Stimulated activated naive CD8-positive, alpha-beta T cell treated with anti-CD3 and anti-CD28 coated beads, Interleukin-15, amount 100 ng/mL, for 72 hours (primary cell): ENCODE measurements at places on chromosomes 3 and 15.
A peak's percentile ranks its signal among the peaks of the same experiment; 100 is the strongest.

DNA sequence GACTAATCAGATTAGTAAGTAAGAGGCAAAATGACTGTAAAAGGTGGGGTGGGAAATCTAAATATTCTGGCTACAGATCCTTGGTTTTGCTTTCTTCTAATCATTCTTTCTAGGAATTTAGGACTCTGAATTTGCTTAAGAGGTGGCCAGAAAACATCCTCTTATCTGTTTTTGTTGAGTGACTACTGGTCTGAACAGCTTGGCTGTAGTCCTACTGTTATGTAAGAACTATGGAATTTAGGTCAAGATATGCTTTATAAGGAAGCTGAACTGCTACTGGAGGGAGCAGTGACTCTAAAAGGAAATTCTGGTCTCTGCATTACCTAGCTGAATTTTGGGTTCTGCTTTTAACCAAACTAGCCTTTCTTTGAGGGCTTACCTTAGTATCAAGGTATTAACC lies 33.5 kb upstream of the CSPG5 start:
- no peak for DNase-seq

DNA sequence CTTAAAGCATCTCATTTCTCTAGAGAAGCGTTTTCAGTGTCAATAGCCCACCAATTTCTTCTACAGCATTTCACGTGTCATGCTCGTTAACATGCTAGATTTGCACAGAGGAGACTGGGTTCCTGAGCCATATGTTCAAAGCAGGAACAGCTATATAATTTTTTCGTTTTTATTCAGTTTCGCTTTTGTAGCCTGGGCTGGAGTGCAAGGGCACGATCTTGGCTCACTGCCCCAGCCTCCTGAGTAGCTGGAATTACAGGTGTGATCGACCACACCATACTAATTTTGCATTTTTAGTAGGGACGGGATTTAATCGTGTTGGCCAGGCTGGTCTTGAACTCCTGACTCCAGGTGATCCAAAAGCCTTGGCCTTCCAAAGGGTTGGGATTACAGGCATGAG lies 6.6 kb upstream of the SLMAP start:
- DNase-seq: no peak

DNA sequence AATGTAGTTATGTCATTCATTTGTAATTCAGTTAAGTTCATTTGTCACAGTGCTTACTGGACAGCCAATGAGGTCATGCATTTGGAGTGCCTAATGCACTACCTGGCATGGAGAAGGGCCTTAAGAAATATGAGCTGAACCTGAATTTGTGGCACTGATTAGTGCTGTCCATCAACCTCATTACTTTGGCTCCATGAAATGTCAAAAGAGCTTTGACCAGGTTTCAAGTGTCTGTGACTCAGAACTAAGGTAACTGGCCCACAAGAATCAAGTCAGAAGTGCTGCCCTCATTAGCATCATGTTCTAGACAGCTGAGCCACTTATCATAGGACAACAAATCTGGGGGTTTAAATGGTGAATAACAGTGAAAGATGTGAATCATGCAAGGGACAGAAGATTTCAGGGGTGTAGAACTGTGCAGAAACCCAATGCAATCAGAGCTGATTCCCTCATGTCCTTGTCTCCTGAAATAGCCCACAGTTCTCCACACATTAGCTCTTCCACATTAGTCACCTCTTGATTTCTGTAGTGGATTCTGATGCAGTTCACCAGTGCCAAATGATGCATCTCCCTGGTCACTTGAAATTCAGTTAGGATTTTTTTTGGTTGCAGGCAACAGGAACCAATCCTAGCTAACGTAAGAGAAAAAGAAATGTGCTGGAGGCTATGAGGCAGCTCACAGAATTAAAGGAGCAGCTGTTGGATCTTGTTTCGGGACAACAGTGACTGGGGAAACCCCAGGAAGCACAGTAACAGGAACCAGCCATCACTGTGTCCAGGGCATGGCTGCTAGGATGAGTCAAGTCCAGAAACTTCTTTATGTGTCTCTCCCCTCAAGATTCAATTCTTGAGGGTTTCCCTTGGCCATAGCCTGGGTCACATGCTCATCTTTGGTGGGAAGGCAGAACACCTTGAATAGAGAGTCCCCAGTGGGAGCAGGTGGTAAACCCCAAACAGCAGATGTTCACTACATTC lies 38.7 kb downstream of the CHST2 start:
- peak; percentile 52 for DNase-seq

DNA sequence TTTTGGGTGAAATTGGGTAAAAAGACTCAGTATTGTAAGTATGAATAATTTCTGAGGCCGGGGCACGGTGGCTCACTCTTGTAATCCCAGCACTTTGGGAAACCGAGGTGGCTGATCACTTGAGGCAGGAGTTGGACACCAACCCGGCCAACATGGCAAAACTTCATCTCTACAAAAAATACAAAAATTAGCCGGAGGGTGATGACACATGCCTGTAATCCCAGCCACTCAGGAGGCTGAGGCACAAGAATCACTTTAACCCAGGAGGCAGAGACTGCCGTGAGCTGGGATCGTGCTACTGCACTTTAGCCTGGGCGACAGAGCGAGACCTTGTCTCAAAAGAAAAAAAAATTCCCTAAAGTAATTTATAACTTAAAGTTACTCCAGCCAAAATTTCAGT lies 162.2 kb downstream of the APBA2 start:
- DNase-seq: no peak

- no peak for DNase-seq
Measured at GRCh38 chr15:51846463-51847230, 17.2 kb downstream of the TMOD3 start.

DNA sequence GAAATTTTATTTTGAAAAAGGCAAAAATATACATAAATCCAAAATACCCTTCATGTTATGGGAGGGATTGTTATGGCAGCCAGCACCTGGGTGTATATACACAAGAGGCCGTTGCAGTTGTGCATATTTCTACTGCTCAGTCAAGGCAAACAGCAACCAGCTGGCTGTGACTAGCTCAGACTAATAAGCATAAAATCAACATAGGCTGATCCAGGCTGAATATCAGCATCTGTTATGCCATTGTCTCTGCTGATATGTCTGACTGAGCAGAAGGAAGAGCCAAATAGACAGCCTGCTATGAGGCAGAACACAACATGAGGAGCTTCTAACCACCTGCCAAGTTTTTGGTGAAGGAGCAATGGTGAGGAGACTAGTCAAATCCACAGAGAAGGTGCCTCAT lies 457.5 kb upstream of the ALCAM start:
- no peak for DNase-seq

DNA sequence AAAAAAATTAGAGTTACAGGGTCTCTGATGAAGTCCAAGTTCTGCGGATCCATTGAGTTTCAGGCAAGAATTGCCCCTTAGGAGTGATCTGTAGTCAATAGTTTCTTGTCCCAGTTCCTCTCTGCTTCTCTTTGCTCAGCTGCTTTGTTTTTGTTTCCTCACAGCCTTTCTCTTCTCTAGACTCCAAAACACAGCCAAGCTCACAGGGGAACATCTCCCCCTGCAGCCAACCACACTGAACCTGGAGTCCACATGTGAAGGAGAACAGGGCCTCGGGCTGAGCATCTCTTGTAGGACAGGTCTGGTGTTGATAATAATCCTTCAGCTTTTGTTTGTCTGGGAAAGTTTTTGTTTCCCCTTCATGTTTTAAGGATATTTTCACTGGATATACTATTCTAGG lies 202.6 kb upstream of the ATP10A start:
- no peak for DNase-seq

DNA sequence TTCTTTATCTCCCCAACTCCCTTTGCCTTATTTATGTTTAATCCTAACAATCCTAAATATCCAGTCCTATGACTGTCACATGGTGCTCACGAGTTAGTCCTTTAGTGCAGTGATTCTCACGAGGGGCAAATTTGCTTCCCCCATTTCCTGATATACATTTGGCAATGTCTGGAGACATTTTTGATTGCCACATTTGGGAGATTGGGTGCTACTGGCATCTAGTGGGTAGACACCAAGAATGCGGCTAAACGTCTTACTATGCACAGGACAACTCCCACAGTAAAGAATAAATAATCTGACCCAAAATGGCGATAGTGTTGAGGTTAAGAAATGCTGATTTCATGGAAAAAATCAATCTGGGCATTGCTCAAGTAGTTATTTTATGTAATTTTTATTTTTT lies 466.5 kb downstream of the ROBO2 start:
- no peak for DNase-seq

- DNase-seq: no peak
Measured at GRCh38 chr3:15287565-15288330, 44.6 kb downstream of the SH3BP5 start.

DNA sequence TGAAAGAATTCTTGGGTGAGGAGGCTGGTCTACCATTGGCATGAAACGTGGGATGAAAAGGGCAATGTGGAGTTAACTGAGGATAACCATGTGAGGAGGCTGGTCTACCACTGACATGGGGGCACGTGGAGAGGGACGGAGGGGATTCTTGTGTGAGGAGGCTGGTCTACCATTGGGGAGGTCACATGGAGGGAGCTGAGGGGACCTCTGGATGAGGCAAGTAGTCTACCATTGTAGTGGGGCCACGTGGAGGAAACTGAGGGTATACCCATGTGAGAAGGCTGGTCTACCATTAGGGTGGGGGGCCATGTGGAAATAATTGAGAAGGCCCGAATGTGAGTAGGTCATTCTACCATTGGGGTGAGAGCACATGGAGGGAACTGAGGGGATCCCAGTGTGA lies 154.1 kb downstream of the FBLN2 start:
- no peak for DNase-seq

DNA sequence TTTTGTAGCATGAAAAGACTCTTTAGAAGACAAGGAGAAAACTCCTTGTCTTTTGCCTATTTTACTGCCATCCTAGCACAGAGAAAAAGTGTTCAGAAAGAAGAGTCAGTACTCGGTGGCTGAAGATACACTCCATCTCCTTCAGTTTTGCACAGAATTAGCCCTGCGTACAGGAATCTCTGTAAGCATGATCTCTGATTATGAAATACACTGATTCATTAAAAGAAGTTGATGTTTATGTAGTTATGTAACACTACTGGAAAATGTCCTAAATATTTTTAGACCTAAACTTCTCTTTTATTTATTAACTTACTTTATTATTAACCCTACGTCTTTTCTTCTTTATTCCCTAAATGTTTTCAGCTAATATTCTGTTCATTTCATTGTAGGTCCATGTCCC lies 138.4 kb downstream of the LEKR1 start:
- DNase-seq: no peak

DNA sequence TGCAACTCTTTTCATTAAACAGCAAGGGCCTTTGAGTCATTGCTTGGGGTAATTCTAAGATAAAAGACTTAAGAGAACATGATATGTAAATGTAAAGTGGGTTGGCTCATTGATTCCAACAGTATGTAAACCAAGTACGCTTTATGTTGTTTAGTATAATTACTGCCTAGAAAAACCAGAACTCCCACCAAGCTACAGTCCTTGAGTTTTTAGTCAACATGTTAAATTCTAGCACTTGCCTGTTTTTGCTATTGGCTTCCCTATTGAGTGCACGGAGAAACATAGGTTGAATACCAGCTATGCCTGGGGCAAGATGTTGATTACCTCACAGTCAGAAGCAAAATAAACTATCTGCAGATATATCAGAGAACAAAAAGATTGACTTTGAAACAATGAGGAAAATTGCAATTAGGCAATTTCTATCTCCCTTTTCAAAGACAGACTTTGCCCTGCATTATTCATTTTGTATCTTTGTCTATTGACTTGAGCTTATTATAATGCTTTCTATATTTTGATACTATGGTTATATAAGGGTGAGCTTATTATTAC lies 179.3 kb downstream of the ZPLD1 start:
- no peak for DNase-seq

DNA sequence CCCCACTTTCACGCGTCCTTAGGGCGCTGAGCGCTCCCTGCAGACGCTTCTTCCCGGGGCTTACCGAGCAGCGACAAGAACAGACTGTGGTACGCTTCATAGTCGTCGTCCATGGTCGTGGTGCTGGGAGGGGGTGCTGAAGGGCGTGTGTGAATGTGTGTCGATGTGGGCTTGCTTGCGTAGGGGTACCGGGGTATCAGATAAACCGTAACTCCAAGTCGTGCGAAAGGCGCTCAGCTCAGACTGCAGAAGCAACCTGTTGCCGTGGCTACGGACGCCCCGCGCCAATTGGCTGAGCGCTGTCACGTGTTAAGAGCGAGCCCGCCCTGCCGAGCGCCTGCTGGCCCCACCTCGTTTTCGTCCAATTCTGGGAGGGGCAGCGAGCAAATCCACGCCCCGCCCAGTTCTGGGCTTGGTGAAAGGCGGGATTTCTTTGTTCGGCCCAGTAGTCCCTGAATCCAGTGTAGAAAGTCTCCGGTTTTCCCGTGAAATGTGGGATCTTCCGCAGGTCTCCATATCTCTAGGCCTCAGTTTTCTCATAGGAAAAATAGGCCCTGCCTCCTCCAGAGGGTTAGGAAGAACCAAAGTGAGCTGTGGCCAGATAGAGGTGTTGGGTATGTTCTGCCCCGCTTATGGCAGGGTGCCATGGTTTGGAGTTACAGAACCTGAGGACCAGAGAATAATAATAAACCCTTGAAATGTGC lies at the start of gene EFCAB12:
Gene EFCAB12, minus strand, starts transcription at position 261 of the 704 bp plus-strand sequence. Its CDS starts 148 bp downstream, at position 113.
- peak; percentile 88 for DNase-seq

DNA sequence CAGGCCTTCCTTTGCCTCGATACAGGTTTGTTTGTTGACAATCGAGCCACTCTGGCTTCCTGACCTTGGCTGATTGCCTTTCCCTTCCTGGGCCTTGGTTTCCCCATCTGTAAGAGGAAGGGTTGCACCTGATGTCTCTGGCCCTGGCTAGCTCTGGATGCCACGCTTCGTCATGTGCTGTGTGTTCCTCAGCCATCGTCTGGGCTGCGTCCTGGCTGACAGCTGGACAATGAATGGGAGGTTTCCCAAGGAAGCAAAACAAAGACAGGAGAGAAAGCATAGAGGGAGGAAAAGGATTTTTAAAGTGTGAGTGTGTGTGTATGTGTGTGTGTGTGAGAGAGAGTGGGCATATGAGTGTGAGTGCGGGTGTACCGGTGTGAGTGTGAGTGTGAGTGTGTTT lies 65.2 kb upstream of the HACD2 start:
- DNase-seq: no peak

- DNase-seq: no peak
Measured at GRCh38 chr3:52313188-52313773, 2.8 kb upstream of the DNAH1 start.

- no peak for DNase-seq
Measured at GRCh38 chr3:46878781-46879436, 1.4 kb downstream of the PTH1R start.

- DNase-seq: no peak
Measured at GRCh38 chr3:172139528-172140276, 100.3 kb downstream of the FNDC3B start.

- DNase-seq: no peak
Measured at GRCh38 chr3:30443756-30444673, 162.4 kb upstream of the TGFBR2 start.

GRCh38 chr3:171561596-171562323 lies 101.6 kb upstream of the TNIK start:
- DNase-seq: no peak

DNA sequence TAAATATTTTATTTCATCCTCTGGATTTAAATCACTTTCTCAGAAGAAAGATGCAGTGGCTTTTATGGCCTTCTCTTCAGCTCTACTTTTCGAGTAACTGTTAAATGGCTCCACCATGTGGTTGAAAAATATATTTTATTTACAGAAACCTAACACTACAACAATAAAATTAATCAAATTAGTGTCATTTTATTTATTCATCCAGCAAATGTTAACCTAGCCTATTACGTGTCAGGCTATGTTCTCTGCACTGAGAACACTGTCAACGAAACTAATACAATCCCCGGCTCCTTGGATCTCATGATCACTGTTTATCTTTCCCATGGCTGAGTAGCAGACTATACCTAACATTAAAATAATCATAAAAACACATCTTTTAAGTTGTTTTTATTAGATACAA lies 148.0 kb upstream of the OSTN start:
- no peak for DNase-seq
